ENCODE measurements at places on chromosomes 4 and X. TPM values are rescaled to one million over a fixed set of nuclear protein-coding genes. Genes with fewer than 3 reads are reported as not detected.

DNA sequence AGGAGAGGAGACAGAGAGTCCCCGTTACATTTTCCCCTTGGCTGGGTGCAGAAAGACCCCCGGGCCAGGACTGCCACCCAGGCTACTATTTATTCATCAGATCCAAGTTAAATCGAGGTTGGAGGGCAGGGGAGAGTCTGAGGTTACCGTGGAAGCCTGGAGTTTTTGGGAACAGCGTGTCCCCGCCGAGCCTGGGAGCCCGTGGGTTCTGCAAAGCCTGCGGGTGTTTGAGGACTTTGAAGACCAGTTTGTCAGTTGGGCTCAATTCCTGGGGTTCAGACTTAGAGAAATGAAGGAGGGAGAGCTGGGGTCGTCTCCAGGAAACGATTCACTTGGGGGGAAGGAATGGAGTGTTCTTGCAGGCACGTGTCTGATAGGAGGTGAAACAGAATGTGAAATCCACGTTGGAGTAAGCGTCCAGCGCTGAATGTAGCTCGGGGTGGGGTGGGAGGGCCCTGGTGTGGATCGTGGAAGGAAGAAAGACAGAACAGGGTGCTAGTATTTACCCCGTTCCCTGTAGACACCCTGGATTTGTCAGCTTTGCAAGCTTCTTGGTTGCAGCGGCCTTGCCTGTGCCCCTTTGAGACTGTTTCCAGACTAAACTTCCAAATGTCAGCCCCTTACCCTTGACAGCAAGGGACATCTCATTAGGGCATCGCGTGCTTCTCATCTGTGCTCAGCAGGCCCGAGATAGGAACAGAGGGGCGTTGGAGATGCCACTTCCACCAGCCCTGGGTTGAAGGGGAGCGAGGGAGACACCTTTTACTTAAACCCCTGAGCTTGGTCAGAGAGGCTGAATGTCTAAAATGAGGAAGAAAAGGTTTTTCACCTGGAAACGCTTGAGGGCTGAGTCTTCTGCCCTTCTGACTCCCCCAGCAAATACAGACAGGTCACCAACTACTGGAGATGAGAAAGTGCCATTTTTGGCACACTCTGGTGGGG lies 2.7 kb downstream of the SHOX start:
- no peak for DNase-seq

- DNase-seq, result no peak
Measured at GRCh38 chr4:173223743-173224142, 55.1 kb downstream of the GALNT7 start.

GRCh38 chrX:10949541-10949940 lies 161.6 kb upstream of the HCCS start:
- DNase-seq, result no peak

GRCh38 chr4:17761062-17761461 lies 20.4 kb downstream of the FAM184B start:
- DNase-seq, result no peak

- no peak for DNase-seq
Measured at GRCh38 chr4:36614011-36614410, 332.6 kb downstream of the DTHD1 start.

- peak; percentile 10 for DNase-seq
Measured at GRCh38 chr4:89657931-89658700, 178.8 kb downstream of the SNCA start.

Gene FAM9C
- polyA plus RNA-seq, result 2.6 TPM

GRCh38 chrX:46626566-46626965 lies 53.0 kb downstream of the CHST7 start:
- no peak for DNase-seq

DNA sequence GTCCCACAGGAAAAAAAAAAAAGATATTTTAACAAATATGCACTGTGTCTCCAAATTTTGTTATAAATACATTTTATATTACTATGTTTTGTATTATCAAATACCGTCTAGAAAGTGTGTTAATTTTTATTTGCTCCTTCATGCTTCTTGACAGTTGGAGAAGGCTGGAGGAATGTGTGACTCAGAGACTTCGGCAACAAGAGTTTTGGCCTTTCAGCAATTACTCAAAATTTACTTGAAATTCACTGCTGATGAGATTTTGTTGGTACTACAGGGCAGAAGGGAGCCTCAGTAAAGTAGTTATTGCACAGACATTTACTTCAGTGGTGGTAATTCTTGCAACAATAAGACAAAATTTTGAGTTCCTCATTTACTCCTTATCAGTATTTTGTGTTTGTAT lies 2164.0 kb downstream of the PCDH7 start:
- no peak for DNase-seq

DNA sequence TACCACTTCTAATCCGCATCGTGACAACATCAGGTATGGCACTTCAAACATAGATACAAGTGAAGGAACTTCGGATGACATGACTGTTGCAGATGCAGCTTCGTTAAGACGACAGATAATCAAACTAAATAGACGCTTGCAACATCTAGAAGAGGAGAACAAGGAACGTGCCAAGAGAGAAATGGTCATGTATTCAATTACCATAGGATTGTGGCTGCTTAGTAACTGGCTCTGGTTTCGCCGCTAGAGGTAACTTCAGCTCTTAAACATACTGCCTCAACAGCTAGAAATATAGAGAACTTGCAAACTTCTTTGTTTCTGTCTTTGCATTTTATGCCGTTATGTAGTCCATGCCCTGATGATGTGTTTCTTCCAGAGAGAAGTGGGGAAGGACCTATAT lies 530.8 kb upstream of the DIPK2B start:
- DNase-seq, result no peak

Gene UGT2B17
- polyA plus RNA-seq, result not detected

- no peak for DNase-seq
Measured at GRCh38 chrX:53483838-53484405, 49.8 kb upstream of the HSD17B10 start.

Gene SLC34A2
- polyA plus RNA-seq, result not detected

Gene KLB
- not detected for polyA plus RNA-seq

DNA sequence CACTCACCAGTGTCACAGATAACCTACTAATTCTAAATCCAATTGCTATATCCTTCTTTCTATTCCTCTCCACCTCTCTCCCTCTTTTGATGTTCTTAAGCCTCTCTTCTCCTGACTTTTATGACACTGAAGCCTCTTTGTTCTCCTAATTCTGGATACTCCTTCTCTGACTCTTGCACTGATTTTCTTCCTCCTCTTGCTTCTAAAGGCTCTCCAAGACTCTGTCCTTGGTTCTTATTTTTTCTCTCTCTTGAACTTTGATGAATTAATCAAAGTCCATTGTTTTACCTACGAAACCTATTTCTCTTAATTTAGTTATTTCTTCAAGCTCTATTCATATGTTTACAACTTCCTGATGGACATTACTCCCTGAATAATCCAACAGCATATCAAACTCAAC lies 95.7 kb upstream of the TSPAN7 start:
- no peak for DNase-seq

Gene THOC2
- 40.2 TPM for polyA plus RNA-seq

GRCh38 chrX:49242545-49243066 lies 7.3 kb downstream of the CCDC22 start:
- DNase-seq, result no peak

Gene TBX22
- not detected for polyA plus RNA-seq

- no peak for DNase-seq
Measured at GRCh38 chr4:28890949-28891775, 1829.0 kb upstream of the PCDH7 start.

Gene GABRQ
- 0.03 TPM for polyA plus RNA-seq

Gene MAGEA8
- polyA plus RNA-seq, result 0.15 TPM

- no peak for DNase-seq
Measured at GRCh38 chrX:101407167-101407747, 468 bp downstream of the GLA start.

DNA sequence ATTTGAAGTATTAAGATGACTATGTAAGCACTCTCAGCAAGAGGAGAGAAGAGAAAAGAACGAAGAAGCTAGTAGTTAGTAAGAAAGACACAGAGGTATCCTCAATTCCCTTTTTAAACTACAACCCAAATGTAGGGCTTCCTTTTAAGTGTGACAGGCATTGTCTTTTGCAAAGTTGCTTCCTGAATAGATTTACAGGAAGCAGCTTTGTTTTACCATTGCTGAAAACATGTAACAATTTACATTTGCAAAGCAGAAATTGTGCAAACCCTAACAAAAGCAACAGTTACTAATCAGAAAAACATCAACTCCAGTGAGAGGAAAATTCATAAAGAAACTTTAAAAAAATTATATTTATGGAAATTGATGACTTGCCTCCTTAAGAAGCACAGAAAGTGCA lies 96.4 kb downstream of the FAM13A start:
- DNase-seq, result no peak

- DNase-seq, result no peak
Measured at GRCh38 chrX:150256297-150256650, 106.8 kb upstream of the MAMLD1 start.

DNA sequence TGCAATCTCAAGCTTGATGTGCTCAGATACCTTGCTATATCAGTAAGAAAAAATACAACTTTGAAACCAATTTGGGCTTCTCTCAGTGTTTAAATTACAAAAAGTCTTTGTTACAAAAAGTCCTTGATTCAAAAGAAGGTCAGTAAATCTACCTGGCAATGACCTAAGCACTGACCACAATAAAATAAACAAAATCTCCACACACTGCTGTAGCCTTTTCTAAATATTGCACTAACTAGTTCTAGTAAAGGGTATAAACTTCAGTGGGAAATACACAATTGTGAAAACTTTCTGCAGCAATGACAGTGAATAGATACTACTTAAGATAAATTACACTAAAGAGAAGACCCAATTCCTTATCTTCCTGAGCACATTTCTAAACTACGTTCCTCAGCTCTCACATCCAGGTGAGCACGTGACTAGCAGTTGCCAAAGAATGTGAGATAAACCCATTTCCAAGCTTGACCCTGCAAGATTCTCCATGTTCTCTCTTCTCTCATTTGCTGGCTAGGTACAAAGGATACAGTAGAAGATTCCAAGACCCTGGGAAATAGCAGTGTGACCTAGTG lies 81.4 kb upstream of the GPR34 start:
- no peak for DNase-seq

GRCh38 chr4:172073590-172073989 lies 260.4 kb downstream of the GALNTL6 start:
- no peak for DNase-seq

- no peak for DNase-seq
Measured at GRCh38 chr4:148211533-148211932, 230.7 kb downstream of the NR3C2 start.

- no peak for DNase-seq
Measured at GRCh38 chr4:5114950-5115349, 63.7 kb downstream of the STK32B start.

DNA sequence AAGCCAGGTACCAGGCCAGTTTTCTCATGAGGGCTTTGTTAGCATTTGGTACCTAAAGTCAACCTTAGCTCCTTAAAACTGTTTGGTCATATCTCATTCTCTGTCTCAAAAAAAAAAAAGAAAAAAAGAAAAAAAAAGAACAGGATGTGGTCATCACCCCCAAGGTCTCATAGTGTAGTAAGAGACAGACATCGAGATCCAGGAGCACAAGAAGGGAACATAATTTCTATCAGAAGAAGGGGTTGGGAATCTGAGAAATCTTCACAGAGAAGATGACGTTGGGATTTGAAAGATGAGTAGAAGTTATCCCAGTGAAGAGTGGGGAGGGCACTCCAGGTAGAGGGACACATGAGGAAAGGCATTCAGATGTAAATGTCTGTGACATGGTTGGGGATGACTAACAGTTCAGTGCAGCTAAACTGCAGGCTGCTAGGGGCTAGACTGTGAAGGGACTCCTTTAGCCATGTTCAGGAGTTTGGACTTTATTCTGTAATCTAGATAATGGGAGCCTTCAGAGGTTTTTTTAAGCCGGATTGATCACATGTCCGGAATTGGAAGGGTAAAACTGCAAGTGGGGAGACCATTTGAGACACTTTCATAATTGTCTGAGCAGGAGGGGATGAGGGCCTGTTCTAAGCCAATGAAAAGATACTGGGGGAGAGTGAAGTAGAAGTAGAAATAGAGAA lies 26.9 kb upstream of the GJB1 start:
- DNase-seq, result no peak

- no peak for DNase-seq
Measured at GRCh38 chr4:147542229-147542990, 61.5 kb downstream of the EDNRA start.

Gene ATG4A
- 4.1 TPM for polyA plus RNA-seq

DNA sequence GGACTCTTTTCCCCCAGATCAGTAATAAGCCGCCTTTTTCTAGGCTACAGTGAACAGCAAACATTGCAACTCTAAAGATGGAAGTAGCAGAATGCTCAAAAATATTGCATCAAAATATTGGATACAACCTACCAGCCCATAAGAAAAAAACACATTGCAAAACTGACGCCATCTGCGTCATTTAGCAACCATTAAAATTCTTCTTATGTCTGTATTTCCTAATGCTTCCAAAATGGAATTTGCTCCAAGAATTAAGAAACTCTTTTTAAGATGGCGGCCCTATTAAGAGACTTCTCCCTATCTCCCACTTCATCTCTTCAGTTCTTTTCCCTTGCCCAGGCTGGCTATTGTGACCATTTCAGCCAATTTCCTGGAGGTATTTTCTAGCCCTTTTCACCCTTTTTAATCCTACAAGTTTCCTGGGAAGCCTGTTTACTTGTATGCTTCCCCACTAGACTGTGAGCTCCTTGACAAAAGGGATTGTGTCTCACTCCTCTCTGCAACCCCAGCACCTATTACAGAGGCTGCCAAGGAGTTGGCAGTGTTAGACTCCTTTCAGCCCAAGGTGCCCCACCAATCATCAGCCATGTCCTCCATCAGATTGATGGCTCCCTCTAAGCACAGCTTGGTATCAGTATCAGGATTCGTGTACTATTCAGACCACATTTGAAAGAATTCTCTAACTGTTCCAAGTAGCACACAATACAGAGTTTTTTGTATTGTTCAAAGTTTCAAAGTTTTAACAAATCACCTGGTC lies 4.4 kb downstream of the GPC3 start:
- DNase-seq, result no peak

Gene ADH1C
- not detected for polyA plus RNA-seq

Gene ART3
- not detected for polyA plus RNA-seq

Gene TNIP3
- 0.28 TPM for polyA plus RNA-seq

Gene CC2D2A
- polyA plus RNA-seq, result 17.8 TPM

GRCh38 chrX:24168807-24169206 lies 19.3 kb downstream of the ZFX start:
- no peak for DNase-seq

GRCh38 chrX:153687121-153688039 lies at the start of gene SLC6A8:
SLC6A8 (plus strand) TSS chrX:153687926; CDS start chrX:153688575, 649 bp downstream.
- peak; percentile 87 for DNase-seq

Gene MAGEC3
- polyA plus RNA-seq, result 0.91 TPM
